Islet precursor cell (in vitro differentiated cells): ENCODE measurements at places on chromosomes 2 and 18.

- DNase-seq: peak; percentile 29
Observed at GRCh38 chr2:64391940-64392339, 62.0 kb upstream of the LGALSL start.

GRCh38 chr18:37175727-37176620 is 347.0 kb downstream of the KIAA1328 start:
- DNase-seq: no peak

DNA sequence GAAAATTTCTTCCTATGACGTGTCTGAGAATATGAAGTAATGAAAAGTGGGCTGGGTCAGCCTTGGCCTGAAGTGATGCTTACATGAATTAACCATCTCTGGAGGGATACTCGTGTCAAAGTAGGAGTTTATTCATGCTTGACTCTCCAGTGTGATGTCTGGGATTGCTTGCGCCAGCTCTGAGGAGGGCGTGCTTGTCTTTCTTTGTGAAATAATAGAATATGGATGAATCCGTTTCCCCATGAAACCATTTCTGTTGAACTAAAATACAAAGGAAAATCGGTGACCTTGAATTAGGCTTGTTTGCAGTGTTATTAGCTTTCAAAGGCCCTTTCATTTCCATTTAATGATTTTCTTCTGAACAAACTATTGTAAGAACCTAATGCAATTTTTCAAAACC is 77.9 kb downstream of the EML6 start:
- no peak for DNase-seq

GRCh38 chr2:182319556-182320505 is 107.0 kb downstream of the PDE1A start:
- no peak for DNase-seq

- DNase-seq: peak; percentile 62
Observed at GRCh38 chr2:19357402-19358241, 801 bp downstream of the OSR1 start.

GRCh38 chr2:134259571-134259970 is 5.7 kb downstream of the MGAT5 start:
- no peak for DNase-seq

DNA sequence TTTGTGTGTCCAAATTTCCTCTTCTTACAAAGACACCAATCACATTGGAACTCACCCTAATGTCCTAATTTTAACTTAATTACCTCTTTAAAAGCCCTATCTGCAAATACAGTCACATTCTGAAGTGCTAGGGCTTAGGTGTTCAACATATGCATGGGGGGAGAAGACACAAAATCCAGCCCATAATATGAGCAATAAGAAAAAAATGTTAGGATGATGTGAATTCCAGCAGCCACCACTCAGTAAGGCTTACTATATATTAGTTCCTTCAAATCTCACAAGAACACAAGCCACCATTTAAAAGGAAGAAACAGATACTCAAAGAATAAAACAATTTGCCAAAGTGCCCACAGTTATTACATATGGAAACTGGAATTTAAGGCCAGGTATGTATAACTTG is 285.7 kb downstream of the EPHA4 start:
- DNase-seq: no peak

- DNase-seq: no peak
Observed at GRCh38 chr2:166862468-166863132, 25.7 kb upstream of the XIRP2 start.
